ENCODE measurements at places on chromosomes 1 and 21. TPM values are rescaled to one million over a fixed set of nuclear protein-coding genes. Genes with fewer than 3 reads are reported as not detected.

PLEKHG5 gene
- total RNA-seq = 35.9 TPM

IL20 gene
- total RNA-seq = not detected

RPTN gene
- 0.09 TPM for total RNA-seq

SH3D21 gene
- total RNA-seq = 2.8 TPM

HOOK1 gene
- total RNA-seq = 35.1 TPM

SLC1A7 gene
- total RNA-seq = not detected

SPRR2E gene
- 3,177 TPM for total RNA-seq

LCE1A gene
- total RNA-seq = not detected

LAX1 gene
- not detected for total RNA-seq

FNDC10 gene
- 6.7 TPM for total RNA-seq

HJV gene
- total RNA-seq = not detected

C8A gene
- total RNA-seq = not detected

TFF2 gene
- total RNA-seq = not detected

SFN gene
- total RNA-seq = 1,060 TPM

LCA5L gene
- not detected for total RNA-seq

KRTAP7-1 gene
- total RNA-seq = not detected

OLFM3 gene
- total RNA-seq = not detected

KCNQ4 gene
- 0.79 TPM for total RNA-seq

SLAMF8 gene
- total RNA-seq = 5.3 TPM

ANXA9 gene
- 7.8 TPM for total RNA-seq

TNFRSF8 gene
- not detected for total RNA-seq

F13B gene
- not detected for total RNA-seq

NFASC gene
- 6.3 TPM for total RNA-seq

LRRC39 gene
- 0.57 TPM for total RNA-seq

MTARC2 gene
- 1.5 TPM for total RNA-seq

All from esophagus squamous epithelium (tissue), 5 donors.